NCI-H2171 treated with DMSO at 0.1 percent for 48 hours (cell line): ENCODE measurements at places on chromosomes 11 and 22.

GRCh38 chr11:10436224-10436623 lies 18.8 kb upstream of the AMPD3 start:
- no peak for DNase-seq

- no peak for DNase-seq
Measured at GRCh38 chr22:42299586-42300258, 29.3 kb upstream of the TCF20 start.

- DNase-seq: no peak
Measured at GRCh38 chr22:46734830-46735453, 3.1 kb downstream of the CERK start.

DNA sequence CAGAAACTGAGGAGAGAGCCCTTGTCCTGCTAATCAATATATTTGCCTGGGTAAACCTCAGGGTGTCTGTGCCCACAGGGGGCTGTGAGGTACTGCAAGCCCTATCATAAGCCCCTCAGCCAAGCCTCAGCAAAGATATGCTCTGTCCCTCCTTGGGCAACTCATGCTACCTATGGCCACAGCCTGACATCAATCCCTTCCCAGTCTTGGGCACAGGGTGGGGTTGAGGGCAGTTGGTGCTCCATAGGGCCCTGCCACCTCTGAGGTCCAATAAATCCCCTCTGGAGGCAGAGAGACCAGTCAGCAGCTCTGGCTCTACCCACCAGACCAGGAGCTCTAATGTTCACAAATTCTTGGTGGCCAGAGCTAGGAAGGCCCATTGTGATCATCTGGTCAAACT lies 23.8 kb downstream of the TPBGL start:
- no peak for DNase-seq

DNA sequence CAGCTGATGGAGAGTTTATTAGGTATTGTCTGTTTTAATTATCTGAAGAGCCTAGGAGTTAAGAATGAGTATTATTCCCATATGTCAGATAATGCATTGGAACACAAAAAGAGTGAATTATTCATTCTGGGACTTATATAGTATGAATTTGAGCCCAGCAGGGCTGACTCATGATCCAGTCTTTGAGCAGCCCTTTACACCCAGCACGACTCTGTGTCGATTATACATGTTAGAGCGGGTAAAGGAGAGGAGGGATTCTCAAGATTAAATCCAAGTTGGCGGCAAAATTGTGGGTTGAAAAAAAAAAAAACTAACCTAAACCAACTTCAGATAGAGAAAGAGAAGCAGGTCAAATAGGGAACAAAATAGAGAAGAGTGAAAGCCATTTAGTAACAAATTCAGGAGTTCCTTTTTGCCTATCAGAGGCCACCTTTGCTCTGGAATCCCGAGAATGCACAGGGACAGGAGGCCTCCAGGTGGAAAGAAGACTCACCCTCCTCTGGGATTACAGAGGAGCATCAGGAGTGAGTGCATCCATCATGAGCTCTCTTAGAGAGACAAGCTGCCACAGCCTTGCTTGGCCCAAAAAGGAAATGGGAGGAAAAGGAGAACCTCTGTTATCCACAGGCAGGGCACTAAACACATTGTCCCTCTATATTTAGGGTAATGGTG lies 3.1 kb downstream of the MRGPRX1 start:
- DNase-seq: no peak

DNA sequence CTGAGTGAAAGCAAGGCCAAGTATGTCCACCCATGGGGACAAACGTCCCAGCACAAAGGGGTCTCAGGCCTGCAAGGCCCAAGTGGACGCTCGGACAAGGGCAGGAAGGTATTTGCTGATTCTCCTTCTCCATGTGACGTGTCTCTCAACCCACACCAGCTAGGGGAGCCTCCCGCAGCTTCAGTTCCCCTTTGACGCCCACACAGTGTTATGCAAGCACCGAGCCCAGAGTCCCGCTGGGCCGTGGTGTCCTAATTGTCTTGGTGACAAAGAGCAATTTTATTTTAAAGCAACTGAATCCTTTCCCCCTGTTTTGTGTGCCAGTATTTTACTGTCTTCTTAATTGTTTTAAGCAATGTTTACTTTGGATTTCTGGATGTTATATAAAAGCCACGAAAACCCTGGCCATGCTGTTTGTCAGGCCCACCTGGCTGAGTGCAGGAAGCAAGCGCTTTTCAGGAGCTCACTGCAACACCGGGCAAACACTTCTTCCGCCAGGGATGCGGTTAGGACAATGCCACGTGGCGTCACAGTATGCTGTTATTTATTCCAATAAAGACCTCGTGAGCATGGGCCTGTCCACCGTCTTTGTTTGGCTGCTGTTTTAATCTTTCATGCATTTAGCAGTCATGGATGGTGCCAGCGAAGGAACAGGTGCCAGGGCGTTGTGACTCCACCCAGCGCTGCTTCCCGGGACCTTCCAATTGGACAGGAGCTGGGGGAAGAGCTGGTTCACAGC lies 8.2 kb upstream of the PARVG start:
- DNase-seq: no peak

GRCh38 chr11:35387111-35387982 lies 32.0 kb downstream of the SLC1A2 start:
- no peak for DNase-seq

DNA sequence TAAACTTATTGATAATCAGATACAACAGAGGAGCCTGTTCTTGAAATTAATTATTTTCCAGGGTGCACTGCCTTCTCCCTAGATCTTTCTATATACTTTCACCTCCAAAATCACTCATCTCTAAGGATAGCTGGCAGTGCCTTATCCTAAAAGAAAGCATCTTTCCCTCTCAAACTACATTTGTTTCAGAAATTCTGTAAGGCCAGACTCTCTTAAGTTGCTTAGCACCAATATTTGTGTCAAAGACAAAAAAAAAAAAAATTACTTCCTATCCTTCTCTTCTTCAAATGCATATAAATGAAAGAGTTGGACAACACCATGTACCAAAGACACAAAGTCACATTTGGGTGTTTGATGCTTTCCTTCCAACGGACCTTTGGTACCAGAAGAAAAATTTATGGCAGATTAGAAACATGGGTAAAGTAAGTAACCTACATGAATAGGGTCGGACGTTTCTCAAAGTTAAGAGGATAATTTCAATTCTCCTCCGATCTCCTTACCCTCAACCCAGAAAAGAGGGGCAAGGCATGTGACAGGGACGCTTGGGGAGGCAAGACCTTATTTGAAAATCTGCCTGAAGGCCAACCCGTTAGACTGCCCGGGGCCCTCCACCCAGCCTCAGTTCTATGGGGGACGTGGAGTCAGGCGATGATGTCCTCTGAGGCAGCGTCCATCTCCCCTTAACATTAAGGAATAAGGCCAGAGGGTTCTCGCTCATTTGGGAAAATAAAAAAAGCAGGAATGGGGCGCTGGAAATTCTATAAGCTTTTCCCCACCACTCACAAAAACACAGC lies 66.3 kb downstream of the ETS1 start:
- no peak for DNase-seq

GRCh38 chr22:41286639-41287091 lies 678 bp upstream of the RANGAP1 start:
- peak; percentile 75 for DNase-seq

GRCh38 chr11:61954851-61955421 lies 4.8 kb downstream of the BEST1 start:
- DNase-seq: no peak

DNA sequence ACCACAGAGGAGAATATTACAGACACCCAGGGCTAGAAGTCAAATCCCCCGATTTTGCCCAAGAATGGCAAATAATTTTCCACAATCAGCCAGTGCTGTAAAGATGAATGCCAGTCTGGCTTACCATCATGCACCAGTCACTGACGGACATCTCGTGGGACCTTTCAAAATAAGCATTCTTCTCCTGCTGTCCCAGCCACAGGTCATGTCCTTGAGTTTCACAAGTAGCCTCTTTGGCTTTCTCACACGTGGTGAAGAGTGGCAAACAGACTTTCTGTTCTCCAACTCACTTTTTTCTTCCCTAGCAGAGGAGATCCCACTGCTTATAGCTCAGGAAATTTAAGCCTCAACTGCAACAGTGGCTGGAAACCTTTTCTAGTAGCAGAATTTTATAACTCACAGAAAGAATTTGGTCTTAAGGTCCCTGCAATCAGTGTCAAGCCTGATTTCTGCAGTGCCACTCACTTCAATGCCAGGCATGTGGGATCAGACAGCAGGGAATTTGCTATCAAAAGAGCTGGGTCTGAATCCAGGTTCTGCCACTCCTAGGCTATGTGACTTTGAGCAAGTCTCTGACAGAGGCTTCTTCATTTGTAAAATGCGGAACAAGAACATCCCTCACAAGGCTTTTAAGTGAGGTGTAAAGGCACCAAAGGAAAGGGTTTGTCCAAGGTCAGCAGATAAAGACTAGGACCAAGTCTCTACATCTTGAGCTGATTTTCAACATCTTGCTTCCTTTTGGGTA lies 3.6 kb downstream of the PIK3IP1 start:
- no peak for DNase-seq

GRCh38 chr11:62613291-62613778 lies 278 bp downstream of the ROM1 start:
- no peak for DNase-seq

DNA sequence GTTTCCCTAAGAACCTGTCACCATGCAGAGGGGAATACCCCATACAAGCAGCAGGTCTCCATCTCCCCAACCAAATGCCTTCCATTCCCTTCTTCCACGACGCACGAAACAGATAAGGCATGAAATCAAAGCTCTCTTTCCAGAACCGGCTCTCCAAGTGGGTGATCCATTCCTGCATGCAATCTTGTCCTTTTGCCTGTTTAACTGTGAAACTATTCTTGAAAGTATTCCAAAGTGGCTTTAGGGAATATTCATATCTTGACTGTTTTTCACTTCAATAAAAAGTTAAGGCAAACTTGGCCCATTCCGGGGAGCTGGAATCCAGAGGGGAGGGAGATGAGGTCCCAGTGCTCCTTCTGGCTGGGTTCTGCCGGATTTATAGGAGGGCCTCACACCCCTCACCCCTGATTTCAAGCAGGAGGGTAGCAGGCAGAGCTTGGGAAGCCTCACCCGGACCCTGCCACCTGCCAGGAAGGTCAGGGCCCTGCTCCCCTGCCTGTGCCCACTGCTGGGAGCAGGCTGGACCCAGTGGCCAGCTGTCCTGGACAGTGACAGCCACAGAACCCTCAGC lies 60.9 kb downstream of the SCGB1A1 start:
- no peak for DNase-seq

DNA sequence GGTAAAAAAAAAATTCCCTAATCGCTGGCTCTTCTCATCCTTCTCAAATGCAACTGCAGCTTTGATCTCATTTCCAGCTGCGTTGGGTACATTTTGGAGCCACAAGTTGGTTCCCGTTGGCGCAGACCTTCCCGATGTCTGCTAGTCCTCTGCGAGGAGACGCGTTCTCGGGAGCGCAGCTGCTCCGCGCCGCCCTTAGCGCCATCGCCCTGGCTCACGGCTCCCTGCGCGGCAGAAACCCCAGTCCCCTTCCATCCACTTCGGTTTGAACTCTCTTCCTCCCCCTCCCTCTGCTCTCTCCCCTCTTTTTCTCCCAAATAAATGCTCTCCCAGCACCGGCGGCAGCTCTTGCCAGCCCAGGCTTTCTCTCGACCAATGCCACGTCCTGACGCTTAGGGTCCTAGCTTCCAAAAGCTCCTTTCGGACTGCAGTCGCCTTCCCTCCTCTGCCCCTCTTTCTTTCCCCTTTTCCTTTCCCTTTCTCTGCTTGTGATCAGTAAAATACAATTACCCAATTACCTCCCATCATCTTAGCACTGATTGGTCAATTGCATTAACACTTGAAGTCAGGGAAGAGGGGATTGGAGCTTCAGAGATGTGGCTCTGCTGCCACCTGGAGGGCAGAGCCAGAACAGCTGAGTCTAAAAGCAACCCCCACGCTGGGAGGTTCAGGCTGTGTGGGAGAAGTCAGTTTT lies 1165.7 kb downstream of the LRRC4C start:
- DNase-seq: peak; percentile 57

- no peak for DNase-seq
Measured at GRCh38 chr11:78759071-78759470, 184.4 kb upstream of the NARS2 start.

DNA sequence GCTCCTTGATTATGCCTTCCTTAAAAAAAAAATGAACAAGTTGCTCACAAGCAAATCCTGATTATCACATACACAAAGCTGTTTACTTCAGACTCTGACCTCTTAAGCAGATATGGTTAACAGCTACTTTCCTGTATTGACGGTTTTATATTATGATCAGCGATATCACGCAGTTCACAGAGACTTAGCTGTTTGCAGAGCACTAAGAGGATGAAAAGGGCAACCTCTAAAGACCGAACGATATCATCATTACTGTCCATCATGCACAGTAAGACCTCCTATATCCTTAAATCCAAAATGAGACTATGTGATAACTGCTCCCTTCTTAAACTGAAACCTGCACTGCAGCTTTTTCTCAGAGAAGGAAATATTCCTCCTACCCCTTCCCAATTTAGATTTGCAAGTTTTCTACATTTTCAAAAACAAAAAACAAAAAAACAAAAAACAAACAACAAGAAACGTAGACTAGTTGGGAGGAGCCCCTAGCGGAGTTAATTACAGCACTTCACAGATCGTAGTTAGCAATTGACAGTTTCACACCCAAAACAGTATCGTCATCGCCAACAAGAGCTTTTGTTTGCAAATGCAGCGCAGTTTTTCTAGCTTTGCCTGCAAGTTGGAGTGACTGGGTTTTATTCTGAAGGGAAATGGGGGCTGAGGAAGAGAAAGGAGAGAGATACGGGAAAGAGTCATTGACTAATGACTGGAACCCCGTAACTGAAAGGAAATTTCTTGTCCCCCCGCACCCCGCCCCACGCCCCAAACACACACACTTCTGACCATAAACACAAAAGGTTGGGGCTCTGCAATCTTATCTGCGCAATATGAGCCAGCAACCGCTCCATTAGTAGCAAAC lies 1.2 kb downstream of the DDX6 start:
- peak; percentile 8 for DNase-seq

DNA sequence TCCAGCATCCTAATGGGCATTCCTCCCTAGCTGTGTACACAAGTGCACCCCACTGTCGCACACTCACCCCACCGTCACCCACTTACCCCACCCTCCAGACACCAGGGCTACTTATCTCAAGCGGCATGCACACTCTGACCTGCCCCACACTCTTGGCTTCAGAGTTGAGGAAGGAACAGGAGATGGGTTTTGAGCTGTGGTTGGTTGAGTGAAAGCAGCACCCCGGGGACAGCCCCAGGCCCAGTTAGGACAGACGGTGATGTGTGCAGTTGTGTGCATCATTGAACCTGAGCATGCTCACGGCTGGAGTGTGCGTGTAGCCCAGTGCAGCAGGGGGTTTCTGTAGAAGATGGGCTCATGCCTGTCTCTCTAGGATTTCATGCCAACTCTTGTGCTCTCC lies 32.5 kb downstream of the AHNAK start:
- no peak for DNase-seq
